ENCODE measurements at places on chromosomes 2 and 18. TPM values are rescaled to one million over a fixed set of nuclear protein-coding genes. Genes with fewer than 3 reads are reported as not detected.

DNA sequence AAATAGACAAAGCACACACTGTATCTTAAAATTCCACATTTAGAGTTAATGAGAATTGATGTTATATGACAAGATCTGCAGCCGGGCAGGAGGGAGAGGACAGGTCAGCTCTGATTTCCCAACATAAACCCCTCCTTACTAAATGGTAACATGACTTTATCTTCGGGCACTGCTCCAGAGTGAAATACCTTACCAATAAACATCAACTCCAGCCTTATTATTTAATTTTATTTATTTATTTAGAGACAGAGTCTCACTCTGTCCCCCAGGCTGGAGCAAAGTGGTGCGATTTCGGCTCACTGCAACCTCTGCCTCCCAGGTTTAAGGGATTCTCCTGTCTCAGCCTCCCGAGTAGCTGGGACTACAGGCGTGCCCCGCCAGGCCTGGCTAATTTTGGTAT lies 1.7 kb downstream of the CYB5A start:
- DNase-seq: no peak
- H3K36me3 ChIP-seq: no peaks in the 10 kb centered on the region
- peaks cover 3% of the 10 kb centered on the region for H3K4me1 ChIP-seq
- peak overlapping the region; percentile 65 for H3K27ac ChIP-seq
- H3K27me3 ChIP-seq: no peaks in the 10 kb centered on the region

The SLC4A1AP gene
- 23.3 TPM for total RNA-seq

DNA sequence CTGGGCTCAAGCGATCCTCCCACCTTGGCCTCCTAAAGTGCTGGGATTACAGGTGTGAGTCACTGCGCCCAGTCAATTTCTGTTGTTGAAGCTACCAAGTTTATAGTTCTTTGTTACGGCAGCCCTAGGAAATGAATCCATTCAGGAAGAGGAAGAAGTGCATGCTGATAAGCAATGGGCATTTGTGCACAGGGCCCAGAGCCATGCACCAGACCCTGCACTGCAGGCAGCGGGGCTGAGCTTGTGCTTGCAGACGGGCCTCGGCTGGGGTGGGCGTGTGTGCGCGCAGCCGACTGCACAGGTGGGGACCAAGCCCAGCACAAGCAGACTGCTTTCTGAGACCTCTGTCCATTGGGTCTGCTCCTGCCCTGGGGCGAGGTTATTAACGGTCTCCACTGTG lies 144.6 kb downstream of the CABLES1 start:
- no peaks in the 10 kb centered on the region for H3K36me3 ChIP-seq
- peaks cover 11% of the 10 kb centered on the region for H3K4me1 ChIP-seq
- H3K4me3 ChIP-seq: no peak overlapping the region

The SPHKAP gene
- not detected for total RNA-seq

DNA sequence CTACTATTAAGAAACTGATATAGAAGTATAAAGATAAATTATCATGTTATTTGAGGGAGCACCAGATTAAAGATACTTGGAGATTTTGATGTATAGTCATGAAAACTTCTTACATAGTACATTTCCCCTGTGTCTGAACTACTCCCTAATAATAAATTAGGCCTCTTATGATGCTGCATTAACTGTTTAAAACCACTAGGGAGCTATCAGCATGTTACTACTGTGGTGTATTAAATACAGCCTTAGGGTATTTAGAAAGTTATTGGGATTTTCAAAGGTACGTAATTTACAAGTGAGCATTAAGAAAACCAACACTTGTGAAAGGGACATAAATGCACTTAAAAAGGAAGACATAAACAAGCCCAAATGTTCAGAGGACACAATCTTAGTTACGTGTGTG lies 714.0 kb downstream of the EPHA4 start:
- no peak for DNase-seq
- no peaks in the 10 kb centered on the region for H3K36me3 ChIP-seq
- no peaks in the 10 kb centered on the region for H3K27me3 ChIP-seq
- no peak overlapping the region for H3K4me3 ChIP-seq
- no peaks in the 10 kb centered on the region for H3K4me1 ChIP-seq

DNA sequence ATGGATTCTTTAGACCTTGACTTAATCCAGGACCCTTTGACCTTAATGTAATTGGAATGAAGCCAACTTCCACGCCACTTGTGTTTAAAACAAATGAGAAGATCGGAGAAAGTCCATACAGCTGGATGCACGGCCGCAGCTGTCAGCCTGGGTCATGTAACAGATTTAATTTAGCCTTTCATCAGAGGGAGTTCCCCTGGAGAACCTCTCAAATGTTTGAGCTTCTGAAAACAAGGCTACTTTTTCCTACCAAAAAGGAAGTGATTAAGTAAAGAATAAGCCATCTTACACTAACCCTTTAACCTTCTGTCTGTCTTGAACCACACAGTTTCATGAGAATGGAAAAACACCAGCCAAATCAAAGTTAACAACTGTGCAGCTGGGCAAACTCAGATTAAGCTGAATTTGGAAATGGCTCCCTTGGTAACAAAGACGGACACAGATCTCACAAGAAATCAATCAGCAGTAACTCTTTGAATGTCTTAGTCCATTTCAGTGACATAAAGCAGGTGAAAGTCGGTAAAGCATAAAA lies 103.6 kb downstream of the DOCK10 start:
- no peak for DNase-seq
- no peaks in the 10 kb centered on the region for H3K36me3 ChIP-seq
- H3K4me1 ChIP-seq: no peaks in the 10 kb centered on the region
- no peak overlapping the region for H3K4me3 ChIP-seq
- no peaks in the 10 kb centered on the region for H3K27me3 ChIP-seq
- H3K27ac ChIP-seq: no peak overlapping the region

DNA sequence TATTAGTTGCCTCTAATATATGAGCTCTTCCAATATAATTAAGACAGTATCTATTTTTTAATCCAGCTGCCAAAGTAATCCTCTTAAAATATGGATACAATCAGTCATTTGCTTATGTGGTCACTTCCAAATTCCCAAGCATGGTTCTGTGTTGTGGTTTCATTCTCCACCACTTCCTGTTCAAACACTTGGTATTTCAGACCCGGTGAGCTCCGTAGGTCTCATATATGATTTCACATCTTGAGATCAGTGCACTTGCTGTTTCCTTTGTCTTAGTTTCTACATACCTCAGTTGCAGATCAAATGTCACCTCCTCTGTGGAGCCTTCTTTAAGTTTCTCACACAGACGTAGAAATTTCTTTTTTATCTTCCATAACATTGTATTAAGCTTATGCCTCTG lies 254.2 kb downstream of the KCNS3 start:
- H3K4me3 ChIP-seq: no peak overlapping the region
- DNase-seq: no peak
- H3K27ac ChIP-seq: no peak overlapping the region
- H3K27me3 ChIP-seq: no peaks in the 10 kb centered on the region

DNA sequence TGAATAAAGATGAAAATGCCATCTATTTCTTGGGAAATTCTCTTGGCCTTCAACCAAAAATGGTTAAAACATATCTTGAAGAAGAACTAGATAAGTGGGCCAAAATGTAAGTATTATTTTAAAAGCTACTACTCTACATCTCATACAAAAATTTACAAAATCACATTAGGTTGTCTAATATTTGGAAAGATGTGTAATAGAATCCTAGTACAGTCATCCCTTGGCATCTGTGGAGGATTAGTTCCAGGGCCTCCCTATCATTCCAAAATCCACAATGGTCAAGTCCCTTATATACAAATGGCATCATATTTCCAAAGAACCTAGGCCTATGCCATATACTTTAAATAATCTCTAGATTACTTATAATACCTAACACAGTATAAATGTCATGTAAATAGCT lies 41.2 kb downstream of the KYNU start:
- DNase-seq: no peak
- no peaks in the 10 kb centered on the region for H3K36me3 ChIP-seq
- no peaks in the 10 kb centered on the region for H3K4me1 ChIP-seq
- H3K4me3 ChIP-seq: no peak overlapping the region
- no peak overlapping the region for H3K27ac ChIP-seq
- H3K27me3 ChIP-seq: no peaks in the 10 kb centered on the region

The TMEM237 gene
- total RNA-seq: 36.6 TPM

Data from breast epithelium (tissue), 4 donors.